ENCODE measurements at places on chromosomes 12 and 14.

- DNase-seq: no peak
Observed at GRCh38 chr14:69670093-69670492, 58.7 kb downstream of the SUSD6 start.

GRCh38 chr14:104390941-104391901, 188.3 kb upstream of the C14orf180 start:
- DNase-seq: no peak

- peak; percentile 60 for DNase-seq
Observed at GRCh38 chr14:102554821-102555819, 37.3 kb upstream of the RCOR1 start.

DNA sequence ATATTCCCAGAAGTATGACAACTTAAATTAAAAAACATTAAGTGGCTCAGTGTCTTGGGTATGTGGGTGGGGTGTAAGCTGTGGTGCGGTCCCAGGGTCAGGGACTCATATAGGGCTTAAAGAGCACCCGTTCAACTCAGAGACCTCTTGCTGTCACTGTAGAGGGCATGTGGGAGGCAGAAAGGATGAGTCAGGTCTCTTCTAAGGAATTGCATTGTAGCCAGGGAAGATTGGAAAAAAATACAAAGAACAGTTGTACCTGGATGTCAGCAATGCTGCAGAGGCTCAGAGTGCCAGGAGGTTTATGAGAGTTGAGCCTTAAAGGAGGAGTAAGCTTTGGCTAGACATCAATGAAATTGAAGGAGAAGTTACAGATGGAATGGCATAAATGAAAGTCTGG, 104.1 kb downstream of the MYRFL start:
- DNase-seq: no peak

DNA sequence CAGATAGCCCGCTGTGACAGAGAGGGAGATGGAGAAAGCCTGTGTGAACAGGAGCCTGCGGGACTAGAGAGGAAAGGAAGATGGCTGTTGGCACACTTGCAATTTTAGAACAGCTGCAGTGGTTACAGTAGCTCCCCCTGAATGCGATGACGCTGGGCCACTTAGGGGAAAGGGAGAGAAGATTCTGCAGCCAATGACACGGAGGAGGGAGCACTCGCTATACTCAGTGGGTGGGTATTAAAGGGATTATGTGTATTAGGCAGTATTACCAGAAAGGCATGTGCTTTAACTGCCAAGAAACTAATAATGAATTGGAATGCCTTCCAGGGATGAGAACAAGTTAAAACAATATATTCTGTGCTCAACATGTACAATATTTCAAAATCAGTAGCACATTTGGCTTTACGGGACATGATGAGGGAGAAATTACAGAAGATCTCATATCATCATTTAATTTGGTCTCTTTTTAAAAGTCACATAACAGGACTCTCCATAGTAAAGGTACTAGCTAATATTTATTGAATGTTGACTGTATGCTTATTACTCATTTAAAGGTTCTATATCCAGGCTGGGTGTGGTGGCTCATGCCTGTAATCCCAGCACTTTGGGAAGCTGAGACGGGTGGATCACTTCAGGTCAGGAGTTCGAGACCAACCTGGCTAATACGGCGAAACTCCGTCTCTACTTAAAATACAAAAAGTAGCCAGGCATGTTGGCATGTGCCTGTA, 35.9 kb upstream of the FOS start:
- DNase-seq: no peak

- DNase-seq: no peak
Observed at GRCh38 chr14:99212646-99213045, 59.4 kb downstream of the BCL11B start.

DNA sequence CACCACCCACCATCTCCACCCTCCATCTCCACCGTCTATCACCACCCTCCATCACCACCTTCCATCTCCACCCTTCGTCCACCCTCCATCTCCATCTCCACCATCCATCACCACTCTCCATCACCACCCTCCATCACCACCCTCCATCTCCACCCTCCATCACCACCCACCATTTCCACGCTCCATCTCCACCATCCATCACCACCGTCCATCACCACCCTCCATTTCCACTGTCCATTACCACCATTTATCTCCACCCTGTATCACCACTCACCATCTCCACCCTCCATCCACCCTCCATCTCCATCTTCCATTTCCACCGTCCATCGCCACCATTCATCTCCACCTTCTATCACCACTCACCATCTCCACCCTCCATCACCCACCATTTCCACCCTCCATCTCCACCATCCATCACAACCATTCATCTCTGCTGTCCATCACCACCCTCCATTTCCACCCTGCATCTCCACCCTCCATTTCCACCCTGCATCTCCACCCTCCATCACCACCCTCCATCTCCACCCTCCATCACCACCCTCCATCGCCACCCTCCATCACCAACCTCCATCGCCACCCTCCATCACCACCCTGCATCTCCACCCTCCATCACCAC, 6.1 kb upstream of the CEP170B start:
- DNase-seq: no peak

GRCh38 chr14:101518611-101519473, 42.5 kb upstream of the DIO3 start:
- DNase-seq: no peak

- no peak for DNase-seq
Observed at GRCh38 chr12:185576-185955, 28.4 kb downstream of the SLC6A12 start.

DNA sequence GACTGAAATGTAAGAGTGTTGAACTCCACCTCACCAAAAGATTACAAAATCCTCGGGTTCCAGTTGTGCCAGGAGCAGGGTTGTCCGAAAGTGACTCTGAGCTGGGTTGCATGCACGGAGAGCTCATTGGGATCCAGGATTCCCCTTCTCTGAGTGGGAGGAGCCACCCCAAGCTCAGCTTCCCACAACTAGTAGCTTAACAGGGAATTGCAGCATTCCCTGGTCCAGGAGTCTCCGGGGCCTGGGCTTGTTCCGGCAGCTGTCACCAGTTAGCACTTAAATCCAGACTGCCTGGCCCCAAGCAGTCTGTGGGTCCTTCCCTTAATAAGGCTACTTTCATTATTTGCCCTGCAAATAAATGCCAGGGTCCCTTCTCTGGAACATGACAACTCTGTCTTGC, 50.1 kb downstream of the CD9 start:
- peak; percentile 92 for DNase-seq

GRCh38 chr12:93008044-93008778, 79.1 kb upstream of the EEA1 start:
- no peak for DNase-seq

DNA sequence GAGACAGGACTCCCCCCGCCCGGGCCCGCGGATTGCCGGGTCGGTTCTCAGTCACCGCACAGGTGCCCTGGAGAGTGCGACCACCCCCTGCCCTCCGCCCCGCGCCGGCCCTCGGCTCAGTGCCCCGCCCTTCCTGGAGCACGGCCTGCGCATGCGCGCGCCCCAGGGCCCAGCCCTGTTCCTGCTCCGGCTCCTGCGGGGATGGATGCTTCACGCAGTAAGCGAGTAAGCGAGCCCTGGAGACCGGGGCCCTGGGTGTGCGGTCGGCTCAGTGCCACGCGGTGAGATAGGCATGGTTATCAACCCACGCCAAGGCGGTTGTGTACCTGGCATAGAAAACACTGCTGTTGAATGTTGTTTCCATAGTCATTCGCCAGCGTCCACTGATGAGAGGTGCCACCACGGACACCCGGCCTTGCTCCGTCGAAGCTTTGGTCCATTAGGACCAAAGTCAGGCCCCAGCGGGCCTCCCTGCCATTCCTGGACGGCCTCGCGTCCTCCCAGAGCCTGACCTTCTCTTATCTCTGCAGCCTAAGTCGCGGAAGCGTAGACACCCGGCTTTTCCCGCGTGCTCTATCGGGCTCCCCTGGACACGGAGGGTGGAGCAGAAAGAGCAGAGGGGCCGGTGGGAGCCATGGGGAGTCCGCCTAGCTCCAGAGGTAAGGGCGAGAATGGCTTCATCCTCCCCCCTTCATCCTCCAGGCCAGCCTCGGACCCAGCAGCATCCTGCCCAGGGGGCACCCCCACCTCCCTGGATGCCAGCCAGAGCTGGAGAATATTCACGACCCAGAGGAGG, 90.6 kb downstream of the PAPOLA start:
- peak; percentile 63 for DNase-seq

- no peak for DNase-seq
Observed at GRCh38 chr14:76055330-76055729, 69.8 kb downstream of the IFT43 start.

DNA sequence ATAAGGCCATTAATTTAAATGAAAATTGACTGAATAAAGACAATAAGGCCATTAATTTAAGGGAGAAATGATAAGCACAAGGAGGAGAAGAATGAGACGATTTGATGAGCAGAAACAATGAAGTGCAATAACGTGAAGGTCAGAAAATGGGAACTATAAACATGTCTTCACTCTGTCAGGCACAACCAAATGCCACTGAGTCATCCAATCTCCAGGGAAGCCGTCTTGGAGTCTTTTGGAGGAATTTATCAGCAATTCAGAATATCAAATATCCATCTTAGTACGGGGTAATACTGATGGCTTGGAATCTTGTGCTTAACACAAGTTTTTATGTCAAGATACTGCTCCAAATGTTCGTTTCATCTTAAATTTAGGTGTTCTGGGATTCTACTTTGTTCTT, 159.9 kb downstream of the CAPZA3 start:
- no peak for DNase-seq

DNA sequence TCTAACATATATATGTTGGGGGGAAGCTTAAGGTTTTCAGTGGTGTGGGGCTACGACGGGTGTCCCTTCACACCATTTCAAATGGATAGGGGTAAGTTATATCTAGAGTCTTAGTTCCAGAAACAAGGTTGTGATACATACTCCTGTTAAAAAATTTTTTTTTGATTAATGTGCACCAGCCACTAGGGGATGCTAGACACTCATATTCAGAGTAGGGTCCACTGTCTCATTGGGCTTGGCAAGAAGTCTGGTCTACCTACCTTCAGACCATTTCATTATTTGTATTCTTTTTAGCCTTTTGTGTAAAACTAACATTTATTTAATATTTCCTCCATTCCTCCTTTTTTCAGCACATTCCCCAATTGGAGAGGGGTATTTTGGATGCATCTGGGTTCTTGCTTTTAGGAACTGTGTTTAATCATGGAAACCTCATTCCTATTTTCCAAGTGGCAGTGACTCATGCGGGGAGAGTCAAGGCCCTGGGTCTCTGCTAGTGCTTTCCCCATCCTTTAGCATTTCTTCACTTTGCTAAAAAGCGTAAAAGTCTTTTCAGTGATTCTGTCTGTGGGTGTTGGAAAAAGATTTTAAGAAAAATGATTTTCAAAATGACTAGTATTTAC, 33.4 kb downstream of the ANO4 start:
- peak; percentile 21 for DNase-seq

GRCh38 chr14:36767603-36768281, 106.1 kb downstream of the PAX9 start:
- no peak for DNase-seq

GRCh38 chr12:89389755-89390661, 37.7 kb upstream of the DUSP6 start:
- DNase-seq: no peak

DNA sequence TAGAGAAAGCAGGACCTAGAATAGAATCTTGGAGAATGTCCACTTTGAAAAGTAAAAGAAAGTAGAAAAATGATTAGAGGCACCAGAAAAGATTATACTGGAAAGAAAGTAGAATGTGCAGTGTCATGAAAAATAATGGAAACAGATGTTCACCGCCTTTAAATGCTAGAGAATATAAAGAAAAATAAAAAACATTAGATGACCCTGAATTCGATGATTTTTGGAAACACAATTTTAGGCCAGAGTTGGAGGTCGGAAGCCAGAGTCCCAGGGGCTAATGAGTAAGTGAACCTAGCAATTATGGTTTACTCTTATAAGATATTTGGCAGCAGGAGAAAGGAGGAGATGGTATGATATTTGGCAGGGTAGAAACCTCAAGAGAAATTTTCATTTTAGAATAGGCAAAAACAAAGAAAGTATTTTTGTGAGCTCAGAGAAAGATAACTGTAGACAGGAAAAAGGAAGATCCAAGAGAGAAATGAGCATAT, 37.7 kb downstream of the GYS2 start:
- no peak for DNase-seq

DNA sequence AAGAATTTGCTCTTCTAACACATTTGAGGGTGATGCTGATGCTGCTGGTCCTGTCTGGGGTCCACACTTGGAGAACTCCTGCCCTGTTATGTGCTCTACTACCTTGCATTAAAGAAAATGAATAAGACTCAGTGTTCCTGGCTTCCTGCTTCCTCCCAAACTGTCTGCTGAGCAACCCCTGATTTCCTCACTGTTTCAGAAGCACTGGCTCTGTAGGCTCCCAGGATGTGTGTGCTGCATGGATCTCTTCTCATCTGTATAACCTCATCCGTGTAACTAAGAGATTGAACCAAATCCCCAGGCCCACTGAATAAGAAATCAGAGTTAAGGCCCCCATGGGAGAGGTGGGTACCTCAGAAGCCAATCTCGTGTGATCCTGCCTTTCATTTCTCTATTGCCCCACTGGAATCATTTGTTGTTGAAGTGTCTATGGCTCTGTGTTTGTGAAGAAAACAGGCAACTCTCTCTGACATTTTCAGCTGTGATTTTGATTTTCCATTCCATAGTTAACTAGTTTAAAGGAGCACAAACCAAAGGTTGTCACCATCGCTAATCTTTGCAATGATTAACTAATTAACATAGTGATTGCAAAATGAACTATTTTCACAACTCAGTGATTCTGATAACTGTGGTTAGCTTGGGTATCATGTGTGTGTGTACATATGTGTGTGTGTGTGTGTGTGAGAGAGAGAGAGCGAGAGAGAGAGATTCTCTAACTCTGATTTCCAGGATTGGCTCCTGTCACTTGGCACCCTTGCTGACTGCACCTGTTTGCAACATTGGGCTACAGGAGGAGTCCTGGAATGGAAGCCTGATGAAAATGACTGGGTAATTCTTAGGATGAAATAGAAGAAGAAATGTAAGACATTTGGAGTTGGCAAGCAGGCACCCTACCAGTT, 196.2 kb downstream of the SLC38A4 start:
- DNase-seq: no peak

- DNase-seq: no peak
Observed at GRCh38 chr12:46304070-46304469, 35.2 kb upstream of the SLC38A1 start.

- DNase-seq: no peak
Observed at GRCh38 chr14:36174767-36175424, 1.6 kb downstream of the PTCSC3 start.

DNA sequence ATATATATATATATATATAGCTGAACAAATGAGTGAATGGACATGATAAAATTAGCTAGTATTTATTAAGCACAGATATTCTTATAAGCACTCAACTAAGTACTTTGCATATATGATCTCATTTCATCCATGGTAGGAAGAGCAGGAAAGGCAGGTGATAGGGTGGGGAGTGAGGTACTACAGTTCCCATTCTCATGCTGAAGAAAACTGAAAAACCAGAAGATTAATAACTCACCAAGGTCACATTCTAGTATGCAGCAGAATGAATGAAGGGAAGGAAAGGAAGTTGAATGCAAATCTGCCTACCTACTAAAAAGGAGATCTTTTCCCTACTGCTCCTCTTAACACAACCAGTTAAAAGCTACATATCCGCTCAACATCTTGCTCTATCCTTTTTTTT, 298.1 kb upstream of the TMPO start:
- no peak for DNase-seq

GRCh38 chr12:131776237-131776889, 51.8 kb upstream of the MMP17 start:
- DNase-seq: no peak
